NCI-H1417 treated with DMSO at 0.1 percent for 48 hours (cell line): ENCODE measurements at places on chromosomes 16 and 17.

DNA sequence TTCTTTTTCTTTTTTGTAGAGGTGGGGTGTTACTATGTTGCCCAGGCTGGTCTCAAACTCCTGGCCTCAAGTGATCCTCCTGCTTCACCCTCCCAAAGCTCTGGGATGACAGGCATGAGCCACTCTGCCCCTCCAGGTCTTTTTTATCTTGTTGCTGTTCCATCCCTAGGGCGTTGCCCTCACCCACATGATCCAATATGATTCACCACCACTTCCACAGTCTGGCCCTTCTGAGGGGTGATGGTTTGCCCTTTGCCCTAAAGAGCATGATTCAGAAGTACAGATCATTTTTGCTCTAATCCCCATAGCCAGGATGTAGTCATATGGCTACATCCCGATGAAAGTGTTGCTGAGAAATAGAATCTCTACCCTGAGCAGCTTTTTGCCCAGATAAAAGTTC, 18.8 kb downstream of the STX4 start:
- DNase-seq: no peak

GRCh38 chr16:55240888-55241287, 83.1 kb upstream of the IRX6 start:
- no peak for DNase-seq

DNA sequence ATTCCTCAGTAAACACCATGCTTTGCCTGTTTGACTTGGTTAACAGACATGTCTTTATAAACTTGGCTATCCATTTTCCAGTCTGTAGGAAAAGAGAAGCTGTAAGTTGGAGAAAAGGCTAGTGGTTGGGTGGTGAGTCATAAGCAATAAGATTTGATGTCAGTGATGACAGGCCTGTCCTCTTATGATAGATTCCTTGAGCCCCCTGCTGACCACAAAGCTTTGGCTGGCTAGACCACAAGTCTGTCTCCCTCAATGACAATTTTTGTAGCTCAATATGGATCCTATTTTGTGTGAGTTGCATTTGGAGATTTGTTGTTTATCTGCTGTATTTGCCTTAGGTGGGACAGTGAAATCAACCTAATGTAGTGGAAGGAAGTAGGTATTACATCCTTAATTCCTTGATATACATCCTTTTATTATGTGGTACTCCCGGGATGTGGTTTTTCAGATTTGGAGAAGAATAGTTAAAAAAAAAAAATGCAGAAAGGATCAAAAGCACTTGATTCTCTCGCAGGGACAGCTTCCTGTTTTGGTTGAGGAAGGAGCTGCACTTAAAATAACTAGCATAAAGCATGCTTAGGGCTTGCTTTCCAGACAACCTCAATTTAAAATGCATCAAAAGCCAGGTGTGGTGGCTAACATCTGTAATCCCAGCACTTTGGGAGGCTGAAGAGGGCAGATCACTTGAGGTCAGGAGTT, 67.4 kb downstream of the SIAH1 start:
- no peak for DNase-seq

DNA sequence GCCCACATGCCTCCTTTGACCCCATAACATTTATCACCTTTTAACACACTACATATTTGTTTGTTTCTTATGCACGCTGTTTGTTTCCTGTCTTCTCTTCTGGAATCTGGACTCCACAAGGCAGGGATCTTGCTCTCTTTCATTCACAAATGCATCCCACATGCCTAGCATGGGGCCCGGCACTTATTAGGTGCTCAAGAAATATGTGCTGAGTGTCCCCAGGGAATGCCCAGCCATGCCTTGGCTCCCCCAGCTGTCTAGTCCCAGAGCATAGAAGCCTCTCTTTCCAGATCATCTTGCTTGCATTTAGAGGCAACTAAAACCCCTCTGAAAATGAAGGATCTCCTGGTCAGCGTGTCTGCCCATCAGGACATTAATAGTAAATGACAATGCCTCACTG, 283.7 kb downstream of the CBLN1 start:
- DNase-seq: no peak

- DNase-seq: no peak
Measured at GRCh38 chr17:4940555-4941318, 669 bp downstream of the RNF167 start.

- DNase-seq: no peak
Measured at GRCh38 chr17:81641825-81642489, 5.0 kb downstream of the TSPAN10 start.

DNA sequence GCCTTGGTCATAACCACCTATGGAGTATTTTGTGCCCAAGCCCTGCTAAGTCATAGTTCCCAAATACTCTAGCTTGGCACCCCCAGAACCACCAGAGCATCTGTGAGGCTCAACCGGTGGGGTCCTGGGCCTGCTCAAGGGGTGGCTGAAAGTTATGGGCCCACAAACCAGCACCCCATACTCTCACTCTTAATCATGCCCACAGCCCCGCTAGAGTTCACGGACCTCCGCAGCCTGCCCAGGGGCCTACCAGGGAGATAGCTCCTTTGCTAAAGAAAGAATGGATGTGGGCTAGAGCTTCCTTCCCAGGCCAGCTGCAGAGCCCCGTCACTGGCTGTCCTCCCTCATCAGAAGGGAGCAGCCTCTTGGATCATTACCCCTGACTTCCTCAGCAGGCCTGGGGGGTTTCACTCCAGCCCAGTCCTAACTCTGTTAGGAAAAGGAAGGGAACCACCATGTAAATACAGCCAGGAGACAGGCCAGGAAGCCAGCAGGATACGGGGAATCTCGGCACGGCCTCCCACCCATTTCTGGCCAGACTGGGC, 1.4 kb downstream of the GIT1 start:
- DNase-seq: no peak

- DNase-seq: no peak
Measured at GRCh38 chr17:12900474-12900873, 111.2 kb downstream of the ARHGAP44 start.

GRCh38 chr17:67253384-67253783, 8.4 kb upstream of the HELZ start:
- DNase-seq: no peak

DNA sequence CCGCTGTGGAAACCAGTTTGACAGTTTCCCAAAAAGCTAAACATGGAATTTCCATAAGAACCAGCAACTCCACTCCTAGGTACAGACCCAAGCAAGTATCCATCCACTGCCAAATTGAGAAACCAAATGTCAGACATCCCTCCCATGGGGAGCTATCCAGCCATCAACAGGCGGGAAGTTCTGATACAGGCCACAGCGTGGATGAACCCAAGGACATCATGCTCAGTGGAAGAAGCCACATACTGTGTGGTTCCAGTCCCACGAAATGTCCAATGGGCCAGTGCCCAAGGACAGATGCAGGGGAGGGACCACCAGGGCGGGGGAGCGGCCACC, 12.6 kb upstream of the BAIAP2 start:
- no peak for DNase-seq

DNA sequence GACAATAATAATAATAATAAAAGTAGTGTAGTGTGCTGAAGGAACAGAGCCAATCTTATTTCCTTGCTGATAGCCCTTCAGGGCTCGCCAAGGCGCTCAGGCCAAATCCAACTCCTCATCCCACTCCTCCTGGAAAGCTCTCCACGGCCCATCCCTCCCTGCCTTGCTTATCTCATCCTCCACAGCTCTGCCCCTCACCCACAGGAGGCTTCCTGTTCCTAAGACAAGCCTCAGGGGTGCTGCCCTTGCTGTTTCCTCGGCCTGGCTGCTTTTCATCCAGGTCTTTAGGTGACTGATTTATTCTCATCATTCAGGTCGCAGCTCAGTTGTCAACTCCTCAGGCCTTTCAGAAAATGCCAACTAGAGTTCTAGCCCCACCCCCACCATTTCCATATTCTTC, 11.2 kb downstream of the GTF3C1 start:
- DNase-seq: no peak

DNA sequence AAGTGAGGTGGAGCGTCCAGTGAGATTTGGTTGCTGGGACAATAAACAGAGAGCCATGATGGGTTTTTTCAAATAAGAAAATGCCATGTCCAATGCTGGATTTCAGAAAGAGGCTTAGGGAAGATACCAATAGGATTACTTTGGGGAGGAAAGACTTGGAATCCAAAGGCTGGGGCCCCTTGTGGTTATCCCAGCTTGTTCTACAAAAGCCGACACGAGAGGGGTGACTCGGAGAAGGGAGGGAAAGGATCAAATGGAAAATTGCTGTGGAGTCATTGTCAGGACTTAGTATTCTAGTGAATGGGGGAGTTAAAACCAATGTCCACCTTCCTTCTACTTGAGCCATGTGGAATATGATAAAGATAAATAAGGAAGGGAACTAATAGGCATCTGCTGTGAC, 305.5 kb downstream of the SOX9 start:
- no peak for DNase-seq

DNA sequence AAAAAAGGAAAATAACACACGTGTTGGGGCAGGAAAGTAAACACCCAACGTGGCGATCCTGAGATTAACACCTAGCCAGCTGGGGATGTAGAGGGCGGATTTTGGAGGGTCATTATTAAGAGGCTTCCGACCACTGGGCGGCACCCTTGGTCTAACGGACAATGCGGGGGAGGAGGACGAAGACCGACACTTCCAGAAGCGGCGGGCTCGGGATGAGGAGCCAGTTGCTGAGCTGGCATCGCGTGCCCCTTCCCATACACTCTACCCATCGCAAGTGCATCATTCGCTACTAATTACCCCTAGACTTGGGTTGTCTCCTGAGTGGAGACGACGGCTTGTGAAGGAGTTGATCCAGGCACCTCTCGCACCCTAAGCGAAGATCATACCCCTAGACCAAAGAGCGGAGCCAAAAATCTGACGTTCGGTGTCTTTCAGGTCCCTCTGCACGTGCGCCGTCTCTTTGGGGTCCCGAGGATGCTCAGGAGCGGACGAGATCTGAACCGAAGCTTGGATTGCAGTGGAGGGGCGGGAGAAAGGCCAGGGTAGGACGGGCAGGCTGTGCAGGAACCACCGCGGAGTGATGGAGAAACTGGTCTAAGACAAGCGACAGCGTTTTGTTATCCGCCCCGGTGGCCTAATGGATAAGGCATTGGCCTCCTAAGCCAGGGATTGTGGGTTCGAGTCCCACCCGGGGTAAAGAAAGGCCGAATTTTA, 17.6 kb downstream of the ZNF213 start:
- DNase-seq: peak; percentile 60

- DNase-seq: no peak
Measured at GRCh38 chr17:34131386-34131785, 123.7 kb upstream of the CCL2 start.

DNA sequence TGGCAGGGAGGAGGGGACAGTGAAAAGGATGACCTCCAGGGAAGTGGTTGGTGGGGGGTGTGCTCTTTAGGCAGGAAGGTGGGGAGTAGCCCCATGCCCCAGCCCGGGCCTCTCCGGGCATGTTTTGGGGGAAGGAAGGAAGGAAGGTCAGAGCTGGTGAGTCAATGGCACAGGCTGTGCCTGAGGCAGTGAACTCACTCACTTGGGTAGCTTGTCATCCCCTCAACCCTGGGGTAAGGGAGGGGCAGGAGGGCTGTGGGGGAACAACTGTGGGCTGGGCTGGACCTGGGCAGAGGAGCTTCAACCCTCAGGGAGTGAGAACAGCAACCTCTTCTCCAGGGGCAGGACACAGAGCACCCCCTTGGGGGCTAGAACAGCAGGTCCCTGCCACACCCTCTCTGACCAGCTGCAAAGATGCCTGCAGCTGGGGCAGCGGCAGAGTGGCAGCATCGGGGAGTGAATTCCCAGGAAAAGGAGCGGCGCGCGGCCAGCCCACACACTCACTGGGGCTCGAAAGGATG, 6.3 kb downstream of the CSF3 start:
- no peak for DNase-seq

GRCh38 chr16:2155977-2156848, 631 bp downstream of the TRAF7 start:
- DNase-seq: no peak

DNA sequence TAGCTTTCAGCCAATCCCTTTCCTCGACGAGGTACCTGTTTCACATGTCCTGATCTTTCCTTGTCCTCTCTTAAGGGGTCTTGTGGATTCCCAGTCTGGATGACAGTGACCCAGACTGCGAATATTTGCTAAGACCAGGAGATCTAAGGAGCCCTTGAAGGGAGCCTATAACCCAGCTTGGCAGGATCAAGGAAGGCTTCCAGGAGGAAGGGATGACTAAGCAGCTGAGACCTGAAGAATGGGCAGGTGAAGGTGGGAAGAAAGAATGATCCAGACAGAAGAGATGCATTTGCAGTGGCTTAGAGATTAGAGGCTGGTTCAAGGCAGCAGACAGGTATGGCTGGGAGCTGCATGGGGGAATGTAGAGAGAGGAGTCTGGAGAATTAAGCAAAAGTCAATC, 1.9 kb upstream of the PDK2 start:
- DNase-seq: no peak

DNA sequence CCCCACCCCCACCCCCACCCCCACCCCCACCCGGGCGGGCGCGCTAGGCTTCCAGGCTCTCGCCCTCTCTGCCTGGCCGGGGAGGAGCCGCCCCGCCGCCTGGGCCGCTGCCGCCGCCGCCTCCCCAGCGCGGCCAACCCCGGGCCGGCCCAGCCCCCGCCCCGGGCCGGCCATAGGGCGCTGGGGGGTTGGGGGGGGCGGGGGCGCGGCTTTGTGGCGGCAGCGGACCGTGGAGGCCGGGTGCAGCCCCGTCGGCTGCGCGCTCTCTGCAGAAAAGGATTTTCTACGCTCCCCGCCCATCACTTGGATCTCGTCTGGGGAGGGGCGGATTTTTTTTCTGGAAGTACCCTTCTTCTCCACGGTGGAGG, 230.9 kb downstream of the MRTFB start:
- DNase-seq: no peak

- no peak for DNase-seq
Measured at GRCh38 chr17:6101706-6102105, 31.5 kb downstream of the WSCD1 start.

DNA sequence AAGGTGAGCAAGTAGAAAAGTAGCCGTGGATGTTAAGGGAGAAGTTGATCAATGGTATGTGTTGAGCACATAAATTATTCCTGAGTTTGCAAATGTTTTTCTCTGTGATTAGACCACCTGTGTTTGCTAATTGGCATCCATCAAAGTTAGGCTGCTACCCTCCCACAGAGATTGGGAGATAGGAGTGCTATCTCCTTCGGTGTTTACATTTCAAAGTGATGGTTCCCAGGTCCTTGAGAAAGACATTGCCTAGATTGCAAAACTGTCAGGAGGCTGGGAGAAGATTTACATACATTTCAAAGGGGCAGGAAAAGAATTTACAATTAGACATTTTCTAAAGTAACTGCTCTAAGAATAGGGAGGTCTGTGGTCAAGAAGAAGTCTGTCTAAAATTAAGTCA, 54.3 kb upstream of the CNTNAP4 start:
- DNase-seq: no peak

GRCh38 chr17:19752216-19753050, 4.3 kb upstream of the ALDH3A1 start:
- DNase-seq: no peak

DNA sequence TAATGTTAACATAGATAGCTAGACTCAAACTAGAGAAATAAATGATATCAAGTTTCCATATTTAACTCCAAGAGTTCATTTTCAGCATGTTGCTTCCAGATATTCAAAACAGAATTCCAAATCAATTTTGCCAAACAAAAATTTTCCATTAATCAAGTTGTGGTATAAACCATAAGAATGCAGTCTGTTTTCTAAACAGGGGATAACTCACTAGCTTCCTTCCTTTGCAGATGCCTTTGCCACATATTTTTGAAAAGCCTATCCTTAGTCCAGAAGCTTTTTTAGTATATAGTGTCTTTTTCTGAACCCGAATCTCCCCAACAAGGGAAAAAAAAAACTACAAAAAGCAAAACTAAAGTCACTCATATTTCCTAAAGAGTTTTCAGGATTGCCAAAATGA, 61.5 kb downstream of the HELZ start:
- no peak for DNase-seq

- DNase-seq: no peak
Measured at GRCh38 chr16:89506113-89506504, 2.1 kb upstream of the SPG7 start.
